ENCODE measurements at places on chromosomes 13 and 19.
A peak's percentile ranks its signal among the peaks of the same experiment; 100 is the strongest.

GRCh38 chr19:1902923-1903322, 2.3 kb upstream of the ADAT3 start:
- no peak for DNase-seq

GRCh38 chr19:13103581-13104359, 1.1 kb upstream of the LYL1 start:
- no peak for DNase-seq

DNA sequence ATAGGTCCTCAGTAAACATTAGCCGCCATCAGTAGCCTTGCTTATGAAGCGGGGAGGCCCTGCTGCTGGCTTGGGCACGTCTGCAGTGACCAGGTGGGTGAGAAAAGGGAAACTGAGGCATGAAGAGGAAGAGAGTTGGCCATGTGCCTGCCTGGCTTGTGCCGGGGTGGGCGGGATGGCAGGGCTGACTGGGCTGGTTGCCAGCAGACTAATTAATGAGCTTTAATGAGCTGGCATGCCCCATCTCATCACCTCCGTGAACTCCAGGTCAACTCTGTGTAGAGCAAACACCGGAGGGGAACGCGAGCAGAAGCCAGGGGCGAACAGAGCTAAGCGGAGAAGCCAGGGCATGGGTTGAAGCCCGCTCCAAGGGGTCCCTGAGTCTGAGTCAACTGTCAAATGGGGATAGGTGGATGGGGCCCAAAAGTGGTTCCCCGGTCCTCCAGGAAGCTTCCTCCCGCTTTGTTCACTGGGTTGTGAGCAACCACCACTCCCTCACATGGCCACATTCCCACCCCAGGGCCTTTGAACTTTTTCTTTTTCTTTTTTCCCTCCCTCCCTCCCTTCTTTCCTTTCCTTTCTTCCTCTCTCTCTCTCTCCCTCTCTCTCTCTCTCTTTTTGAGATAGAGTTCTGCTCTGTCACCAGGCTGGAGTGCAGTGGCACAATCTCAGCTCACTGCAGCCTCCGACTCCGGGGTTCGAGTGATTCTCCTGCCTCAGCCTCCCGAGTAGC, 8.7 kb downstream of the NR2F6 start:
- no peak for DNase-seq

GRCh38 chr19:55196803-55197202, 12.5 kb downstream of the PTPRH start:
- no peak for DNase-seq

DNA sequence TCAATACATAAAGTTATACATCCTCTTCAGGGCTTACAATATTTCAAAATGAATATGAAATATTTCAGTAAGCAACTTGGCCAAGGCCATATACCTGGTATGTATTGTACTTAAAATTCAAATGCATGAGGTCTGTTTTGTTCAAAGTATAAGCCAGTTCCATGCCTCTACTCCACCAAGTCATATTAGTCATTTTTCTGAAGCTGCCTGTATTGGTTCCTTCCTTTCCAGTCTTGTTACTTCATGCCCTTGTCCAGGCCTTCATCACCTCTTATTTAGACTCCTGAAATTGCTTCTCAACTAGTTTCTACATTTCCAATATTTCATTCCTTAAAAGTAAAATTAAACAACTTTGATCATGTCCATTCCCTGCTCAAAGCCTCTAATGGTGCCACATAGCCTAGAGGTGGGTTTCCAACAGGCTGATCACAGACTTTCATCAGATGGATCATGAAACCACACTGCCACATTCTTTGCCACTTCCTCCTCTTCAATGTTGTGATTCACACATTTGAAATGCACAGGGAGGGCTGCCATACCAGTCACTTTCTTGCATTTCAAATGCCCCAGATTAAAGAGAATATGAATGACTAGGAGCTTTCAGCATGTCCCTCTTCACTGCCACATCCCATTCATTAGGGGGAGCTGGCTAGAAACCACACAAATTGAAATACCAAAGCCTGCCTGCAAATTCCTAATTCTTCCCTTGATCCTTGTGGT, 424.1 kb upstream of the DACH1 start:
- no peak for DNase-seq

DNA sequence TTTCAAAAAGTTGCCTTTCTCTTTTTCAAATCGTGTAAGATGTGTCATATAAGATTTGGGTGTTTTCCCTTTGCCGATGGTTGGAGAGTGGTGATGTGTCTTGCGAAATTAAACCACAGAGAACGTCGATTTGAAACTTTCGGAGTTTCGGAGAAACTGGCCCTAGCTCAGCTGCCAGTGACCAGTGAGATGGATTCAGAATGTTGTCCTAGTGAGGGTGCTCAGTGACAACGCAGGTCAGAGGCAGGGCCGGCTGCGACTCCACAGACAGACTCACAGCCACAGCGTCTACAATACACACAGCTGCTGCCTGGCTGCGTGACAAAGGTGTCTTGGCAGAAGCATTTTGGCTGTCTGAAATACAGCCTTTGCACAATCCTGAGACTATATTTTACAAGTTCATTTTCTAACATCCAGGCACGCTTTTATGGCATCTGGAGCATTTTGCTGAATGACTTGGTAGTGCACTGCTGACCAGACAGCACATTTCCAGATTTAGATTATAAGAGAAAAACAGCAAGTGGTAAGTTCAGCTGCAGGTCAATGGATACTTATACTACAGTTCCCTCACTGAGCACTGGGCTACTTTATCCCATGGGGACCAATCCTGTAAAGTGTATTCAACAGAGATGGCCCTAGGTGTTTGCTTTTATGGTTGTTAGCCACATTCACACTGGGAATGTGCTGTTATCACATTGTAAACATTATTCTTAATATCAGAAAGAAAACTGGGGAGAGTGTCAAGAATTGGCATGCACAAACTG, 207.5 kb downstream of the KCNRG start:
- DNase-seq, result peak; percentile 8

- DNase-seq, result no peak
These were observed 14.8 kb downstream of the ZNF701 start for GRCh38 chr19:52584736-52585440.

GRCh38 chr13:38830442-38831045, 143.7 kb downstream of the FREM2 start:
- no peak for DNase-seq

DNA sequence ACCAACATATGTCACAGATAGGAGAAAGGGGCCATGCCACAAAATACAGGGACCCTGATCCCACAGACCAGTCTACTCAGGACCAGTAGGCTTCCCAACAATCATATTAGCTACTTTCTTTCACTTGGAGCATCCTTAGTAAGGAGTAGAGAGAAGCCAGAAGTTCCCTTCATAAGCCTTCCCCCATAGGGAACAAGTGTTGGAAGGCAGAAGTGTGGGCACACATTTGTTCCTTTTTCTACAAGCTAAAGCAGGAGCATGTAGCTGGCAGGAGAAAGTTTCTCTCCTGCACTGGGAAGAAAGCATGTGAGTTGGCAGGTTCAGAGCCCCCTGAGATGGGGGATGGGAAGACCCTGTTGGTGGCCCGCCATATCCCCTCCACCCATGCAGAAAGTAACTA, 165.4 kb downstream of the KCTD12 start:
- DNase-seq, result no peak

- DNase-seq, result peak; percentile 71
These were observed 53.0 kb upstream of the ZNF254 start for GRCh38 chr19:24033963-24034342.

GRCh38 chr19:7294558-7295212, 471 bp upstream of the INSR start:
- DNase-seq, result peak; percentile 67

DNA sequence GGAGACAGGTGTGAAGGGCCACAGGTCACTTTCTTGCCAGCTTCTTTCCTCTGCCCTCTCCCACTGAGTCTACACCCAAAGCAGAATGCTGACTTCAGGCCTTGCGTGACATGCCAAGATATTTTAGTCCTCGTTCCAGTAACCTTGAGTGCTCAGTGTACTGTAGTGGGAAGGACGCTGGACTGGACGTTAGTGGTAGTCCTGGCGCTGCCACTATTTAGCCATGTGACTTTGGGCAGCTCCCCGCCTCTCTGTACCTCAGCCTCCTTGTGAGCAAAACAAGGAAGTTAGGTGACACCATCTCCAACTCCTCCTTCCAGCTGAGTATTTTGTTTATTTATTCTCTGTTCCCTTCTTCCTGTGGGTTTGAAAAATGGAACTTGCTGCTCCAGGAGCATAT, 86.1 kb downstream of the FRY start:
- DNase-seq, result no peak

DNA sequence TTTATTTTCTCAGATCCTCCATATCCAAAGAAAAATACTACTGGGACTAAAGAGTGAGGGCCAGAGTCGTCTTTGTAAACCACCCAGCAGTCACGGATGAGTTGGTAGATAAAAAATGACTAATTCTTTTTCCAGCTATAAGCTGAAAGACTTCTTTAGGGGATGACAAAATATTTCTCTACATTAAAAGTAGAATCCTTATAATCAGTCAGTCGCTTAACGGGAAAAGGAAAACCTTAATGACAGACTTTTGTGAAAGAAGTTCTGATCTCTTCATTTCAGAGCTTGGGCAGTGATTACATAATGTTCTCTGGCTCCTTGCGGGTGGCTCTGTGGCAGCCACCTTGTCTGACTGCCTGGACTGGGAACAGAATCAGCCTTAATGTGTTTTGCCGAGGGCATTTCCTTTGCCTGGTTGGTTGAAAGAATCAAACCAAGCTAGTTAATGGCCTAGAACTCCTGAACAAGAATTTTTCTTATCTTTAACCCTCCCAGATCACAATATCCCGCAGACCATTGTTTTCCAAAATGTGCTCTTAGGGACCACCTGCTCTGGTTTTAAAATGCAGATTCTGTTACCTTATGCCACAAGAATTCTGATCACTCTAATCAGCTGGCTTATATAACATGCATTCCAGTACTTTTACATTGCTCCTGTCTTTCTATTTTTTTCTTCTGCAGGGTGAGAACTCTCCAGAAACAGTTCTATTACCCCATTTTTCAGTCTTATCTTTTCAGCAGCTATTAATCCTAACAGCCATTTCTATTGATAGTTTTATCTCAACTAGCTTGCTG, 2.5 kb downstream of the ITM2B start:
- DNase-seq, result peak; percentile 61

- DNase-seq, result no peak
These were observed 9.3 kb upstream of the RCBTB2 start for GRCh38 chr13:48542138-48542537.

GRCh38 chr13:30818323-30818960, 83.1 kb downstream of the ALOX5AP start:
- no peak for DNase-seq

DNA sequence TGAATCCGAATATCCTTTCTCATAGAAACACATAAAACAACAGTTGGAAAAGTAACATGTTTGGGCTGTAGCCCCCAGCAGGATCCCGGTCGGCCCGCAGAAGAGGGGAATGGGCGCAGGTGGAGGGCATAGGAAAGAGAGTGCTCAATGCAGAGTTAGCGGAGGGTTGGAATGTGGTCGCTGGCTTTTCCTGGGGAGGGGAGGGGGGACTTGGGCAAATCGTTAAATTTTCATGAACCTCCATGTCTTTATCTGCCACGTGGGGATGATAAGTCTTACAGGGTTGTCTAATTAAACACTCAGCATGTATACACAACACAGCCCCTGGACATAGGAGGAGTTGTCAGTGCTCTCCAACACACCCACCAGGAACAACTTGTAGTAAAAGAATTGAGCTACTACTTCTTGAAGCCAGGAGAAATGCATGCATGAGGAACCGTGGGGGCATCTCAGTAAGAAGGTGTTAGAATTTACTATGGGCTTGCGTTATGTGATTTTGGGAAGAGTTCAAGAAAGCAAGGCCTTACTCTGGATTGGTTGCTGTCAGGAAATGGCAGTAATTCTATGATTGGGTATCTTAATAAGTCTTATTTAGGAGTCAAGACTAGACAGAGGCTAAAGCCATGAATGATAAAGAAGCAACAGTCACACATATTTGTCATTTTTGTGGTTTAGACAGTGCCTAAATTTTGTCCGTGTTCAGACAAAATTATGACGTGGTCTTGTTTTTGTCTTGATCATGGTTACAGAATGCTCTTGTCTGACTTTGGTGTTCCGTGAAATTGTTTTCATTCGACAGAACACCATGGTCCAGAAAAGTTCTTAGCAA, 671 bp upstream of the SLC46A3 start:
- no peak for DNase-seq

DNA sequence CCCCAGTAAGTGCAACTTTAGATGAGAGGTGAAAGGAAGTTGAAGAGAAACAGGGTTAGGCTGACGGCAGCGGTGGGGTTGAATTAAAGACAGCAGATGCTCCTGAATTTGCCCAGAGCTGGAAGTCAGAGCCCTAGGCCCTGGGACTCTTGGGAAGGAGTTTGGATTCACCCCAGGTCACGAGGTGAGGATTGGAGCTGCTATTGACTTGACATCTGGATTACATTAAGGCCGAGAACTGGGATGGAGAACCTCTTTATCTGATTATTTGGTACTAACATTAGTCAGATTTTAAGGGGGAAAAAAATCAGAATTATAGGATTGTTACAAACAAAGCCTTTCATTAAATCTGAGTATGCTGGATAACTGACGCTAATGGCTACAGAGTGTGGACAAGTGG, 367.2 kb downstream of the ZNF536 start:
- no peak for DNase-seq

- no peak for DNase-seq
These were observed 274.3 kb downstream of the MZT1 start for GRCh38 chr13:72453161-72453560.

- peak; percentile 15 for DNase-seq
These were observed 68.2 kb downstream of the NHLRC3 start for GRCh38 chr13:39106216-39107005.

DNA sequence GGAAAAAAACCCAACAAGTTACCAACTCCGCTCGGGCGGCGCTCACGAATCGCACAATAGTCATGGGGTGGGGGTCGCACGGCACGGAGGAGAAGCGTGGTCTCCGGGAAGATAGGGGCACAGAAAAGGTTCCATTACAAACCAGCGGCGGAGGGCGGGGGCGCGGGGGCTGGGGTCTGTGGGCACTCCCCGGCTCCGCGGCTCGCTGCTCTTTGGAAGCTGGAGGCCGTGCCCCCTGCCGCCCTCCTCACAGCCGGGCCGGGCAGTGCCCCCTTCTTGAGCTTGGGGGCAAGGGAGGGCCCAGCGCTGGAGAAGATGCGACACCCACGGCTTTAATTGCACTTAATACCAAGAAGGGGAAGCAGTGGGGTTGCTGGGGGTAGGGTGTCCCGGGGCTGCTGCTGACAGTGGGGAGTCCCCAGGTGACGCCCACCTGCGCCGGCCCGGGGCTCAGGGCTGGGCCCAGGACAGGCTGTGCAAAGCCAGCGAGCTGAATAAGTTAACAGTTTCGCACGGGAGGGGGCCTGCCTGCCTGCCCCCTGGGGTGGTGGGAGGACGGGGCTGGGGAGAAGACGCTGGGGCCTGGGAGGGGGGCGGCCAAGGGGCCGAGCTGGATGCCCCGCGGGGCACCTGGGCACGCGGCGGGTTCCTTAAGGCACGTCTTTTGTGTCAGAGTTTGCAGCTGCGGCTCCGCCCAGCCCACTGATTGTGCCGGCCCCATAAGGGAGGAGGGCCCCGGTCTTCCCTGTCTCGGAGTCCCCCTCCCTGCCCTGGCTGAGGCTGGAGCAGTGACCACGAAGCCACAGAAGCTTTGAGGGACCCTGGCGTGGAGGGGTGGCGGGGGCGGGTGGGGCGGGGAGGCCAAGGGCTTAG, 9.8 kb downstream of the DCAF15 start:
- DNase-seq, result no peak

GRCh38 chr13:94218951-94219350, 260.5 kb downstream of the DCT start:
- DNase-seq, result no peak

Data from DMS79 treated with DMSO at 0.1 percent for 48 hours (cell line).